Muscle of leg (tissue), 16 donors: ENCODE measurements at places on chromosomes 4 and X. TPM values are rescaled to one million over a fixed set of nuclear protein-coding genes. Genes with fewer than 3 reads are reported as not detected.

DNA sequence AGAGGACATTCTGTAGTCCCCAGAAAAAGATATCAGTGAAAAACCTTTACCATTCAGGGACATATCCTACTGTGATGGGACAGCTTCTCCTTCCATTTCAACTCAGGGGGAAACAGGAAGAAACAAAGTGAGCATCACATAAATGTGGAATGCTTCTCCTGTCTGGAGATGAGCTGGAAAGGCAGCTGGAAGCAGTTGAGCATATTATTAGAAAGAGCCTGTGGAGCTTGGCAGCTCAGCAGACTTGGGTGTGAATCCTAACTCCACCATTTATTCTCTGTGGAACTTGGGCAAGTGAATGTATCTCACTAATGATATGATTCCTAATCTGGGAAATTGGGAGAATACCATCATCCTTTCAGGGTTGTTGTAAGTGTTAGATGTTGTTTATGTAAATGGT is 232.1 kb upstream of the F9 start:
- no peaks in the 10 kb centered on the region for H3K36me3 ChIP-seq
- peak; percentile 29 for DNase-seq
- peaks cover 7% of the 10 kb centered on the region for H3K4me1 ChIP-seq

GRCh38 chr4:41507291-41507947 is 30.5 kb upstream of the LIMCH1 start:
- no peaks in the 10 kb centered on the region for H3K27me3 ChIP-seq
- H3K4me3 ChIP-seq: no peak overlapping the region
- no peak overlapping the region for H3K27ac ChIP-seq
- peaks cover 2% of the 10 kb centered on the region for H3K36me3 ChIP-seq
- DNase-seq: no peak

DNA sequence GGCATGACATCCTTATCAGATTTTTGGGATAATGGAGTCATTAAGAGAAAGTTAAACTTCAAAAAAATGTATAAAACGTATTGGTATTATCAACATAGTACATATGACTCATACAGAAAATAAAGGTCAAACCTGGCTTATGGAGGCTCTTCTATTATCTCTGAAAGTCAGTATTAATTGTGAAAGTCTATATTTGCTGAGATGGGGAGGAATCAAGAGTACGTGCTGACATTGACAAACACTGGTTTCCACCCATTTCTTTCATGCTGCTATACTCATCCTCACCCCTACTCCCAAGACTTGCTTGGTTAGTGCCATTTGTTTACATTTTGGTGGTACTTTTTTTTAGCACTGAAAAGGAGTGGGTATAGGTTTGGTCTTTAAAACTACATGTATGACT is 30.8 kb upstream of the PLA2G12A start:
- H3K27me3 ChIP-seq: no peaks in the 10 kb centered on the region
- peaks cover 3% of the 10 kb centered on the region for H3K4me1 ChIP-seq

DNA sequence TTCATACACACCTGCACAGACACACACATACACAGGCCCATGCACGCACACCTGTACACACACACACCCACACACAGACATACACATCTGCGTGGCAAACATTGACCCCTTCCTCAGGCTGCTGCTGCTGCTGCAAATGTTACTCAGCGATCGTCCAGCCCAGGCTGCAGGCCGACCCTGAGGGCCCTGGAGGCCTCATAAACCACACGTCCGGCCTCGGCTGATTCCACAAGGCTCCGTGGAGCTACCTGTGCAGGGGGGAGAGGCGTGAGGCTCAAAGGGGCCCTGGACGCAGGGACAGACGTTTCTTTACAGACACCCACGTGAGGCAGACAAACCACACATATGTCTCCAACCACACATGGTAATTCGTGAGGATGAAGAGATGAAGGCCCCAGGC is 53.9 kb upstream of the PPP2R3B start:
- H3K27me3 ChIP-seq: peaks cover 9% of the 10 kb centered on the region

DNA sequence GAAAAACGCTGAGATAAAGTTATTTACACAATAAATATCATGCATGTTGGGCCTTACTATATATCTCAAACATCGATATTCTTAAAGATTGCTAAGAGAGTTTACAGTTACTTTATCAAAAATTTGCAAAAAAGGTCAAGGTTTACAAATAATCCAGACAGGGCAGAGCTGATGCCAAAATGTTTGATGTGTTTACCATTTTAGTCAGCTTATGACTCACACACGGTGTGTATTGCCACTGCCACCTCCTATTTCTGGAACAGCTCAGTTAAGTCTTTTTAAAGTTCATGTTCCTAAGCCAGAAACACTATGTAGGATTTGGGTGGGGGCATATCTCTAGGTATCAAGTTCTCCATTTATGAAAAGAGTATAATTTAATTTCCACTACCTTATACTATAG is 580.6 kb downstream of the INPP4B start:
- H3K27me3 ChIP-seq: no peaks in the 10 kb centered on the region
- no peaks in the 10 kb centered on the region for H3K4me1 ChIP-seq
- no peaks in the 10 kb centered on the region for H3K36me3 ChIP-seq
- no peak overlapping the region for H3K4me3 ChIP-seq
- peak overlapping the region; percentile 63 for H3K27ac ChIP-seq

DNA sequence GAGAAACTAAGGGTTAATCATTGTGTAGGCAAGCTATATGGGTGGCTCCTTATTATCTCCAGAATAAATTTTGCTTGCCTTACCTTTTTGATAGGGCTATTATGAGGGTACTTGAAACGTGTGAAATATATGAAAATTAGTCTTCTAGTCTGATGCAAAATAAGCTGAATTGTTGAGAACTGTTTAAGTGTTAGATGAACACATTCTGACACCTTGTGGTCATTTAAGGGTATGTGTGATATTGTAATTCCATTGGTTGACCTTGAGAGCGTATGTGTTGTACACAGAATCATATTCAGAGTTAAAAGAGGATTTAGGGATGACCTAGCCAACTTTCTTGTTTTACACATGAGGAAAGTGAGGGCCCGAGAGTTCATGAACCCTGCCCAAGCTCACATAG is 44.6 kb upstream of the LINC00632 start:
- no peak overlapping the region for H3K27ac ChIP-seq
- DNase-seq: peak; percentile 25
- H3K36me3 ChIP-seq: no peaks in the 10 kb centered on the region
- no peaks in the 10 kb centered on the region for H3K27me3 ChIP-seq
- H3K4me3 ChIP-seq: no peak overlapping the region

DNA sequence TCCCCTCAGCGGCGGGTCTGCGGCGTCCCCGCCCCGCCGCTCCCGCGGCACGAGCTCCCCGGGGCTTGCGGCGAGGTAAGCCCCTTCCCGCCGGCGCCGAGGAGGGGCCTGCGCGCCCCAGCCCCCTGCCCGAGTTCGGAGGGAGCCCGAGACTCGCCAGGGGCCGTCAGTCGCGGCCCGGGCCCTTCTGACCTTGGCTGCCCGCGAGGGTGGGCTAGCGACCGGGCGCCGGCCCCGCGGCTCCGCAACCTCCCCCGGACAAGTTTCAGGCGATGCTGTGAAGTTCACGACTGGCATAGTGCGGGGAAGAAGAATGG is 554 bp downstream of the CDKL5 start:
- H3K27me3 ChIP-seq: peaks cover 27% of the 10 kb centered on the region
- peak overlapping the region; percentile 82 for H3K4me3 ChIP-seq
- H3K27ac ChIP-seq: no peak overlapping the region
- DNase-seq: no peak
- H3K4me1 ChIP-seq: no peaks in the 10 kb centered on the region
- no peaks in the 10 kb centered on the region for H3K36me3 ChIP-seq

GRCh38 chrX:23670528-23670927 is 3.2 kb downstream of the PRDX4 start:
- peaks cover 2% of the 10 kb centered on the region for H3K36me3 ChIP-seq
- peak; percentile 54 for DNase-seq
- H3K27me3 ChIP-seq: peaks cover 10% of the 10 kb centered on the region
- peak overlapping the region; percentile 6 for H3K27ac ChIP-seq
- no peak overlapping the region for H3K4me3 ChIP-seq
- H3K4me1 ChIP-seq: peaks cover 3% of the 10 kb centered on the region

DNA sequence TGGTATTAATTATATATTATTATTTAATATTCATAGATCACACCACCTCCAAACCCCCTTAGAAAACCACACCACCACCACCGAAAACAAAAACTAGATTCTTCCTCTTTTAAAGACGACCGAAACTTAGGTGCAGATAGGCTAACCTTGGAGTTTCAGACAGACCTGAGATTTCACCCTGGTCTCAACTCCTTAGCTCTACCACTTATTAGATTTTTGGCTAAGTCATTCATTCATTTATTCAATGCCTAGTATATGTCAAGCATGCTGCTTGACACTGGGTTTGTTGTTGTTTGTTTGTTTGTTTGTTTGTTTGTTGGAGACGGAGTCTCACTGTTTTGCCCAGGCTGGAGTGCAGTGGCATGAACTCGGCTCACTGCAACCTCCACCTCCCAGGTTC is 9.5 kb upstream of the BMP2K start:
- H3K27me3 ChIP-seq: no peaks in the 10 kb centered on the region
- H3K36me3 ChIP-seq: no peaks in the 10 kb centered on the region
- no peaks in the 10 kb centered on the region for H3K4me1 ChIP-seq

DNA sequence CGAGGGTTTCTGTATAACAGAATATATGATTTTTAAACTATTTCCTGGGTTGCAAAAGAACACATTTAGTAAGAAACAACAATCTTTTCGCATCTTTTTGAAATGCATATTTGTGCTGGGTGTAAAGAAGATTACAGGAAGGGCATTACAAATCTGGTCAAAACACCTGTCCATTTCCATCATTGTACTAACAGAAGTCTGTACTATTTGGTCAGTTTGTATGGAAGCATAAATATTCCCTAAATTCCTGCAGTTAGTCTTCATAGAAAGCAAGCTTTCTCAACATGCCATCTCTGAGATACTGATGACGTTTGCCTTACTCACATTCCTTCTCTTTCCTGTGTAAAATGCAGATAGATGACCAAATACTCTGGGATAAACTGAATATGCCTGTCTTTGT is 203.3 kb downstream of the NWD2 start:
- H3K36me3 ChIP-seq: no peaks in the 10 kb centered on the region
- H3K4me1 ChIP-seq: no peaks in the 10 kb centered on the region
- H3K27ac ChIP-seq: no peak overlapping the region
- peaks cover 6% of the 10 kb centered on the region for H3K27me3 ChIP-seq
- DNase-seq: no peak

- H3K36me3 ChIP-seq: no peaks in the 10 kb centered on the region
- no peak for DNase-seq
- H3K27me3 ChIP-seq: peaks cover 28% of the 10 kb centered on the region
- peaks cover 3% of the 10 kb centered on the region for H3K4me1 ChIP-seq
- H3K27ac ChIP-seq: no peak overlapping the region
These were observed 649.6 kb upstream of the DIPK2B start for GRCh38 chrX:45850197-45850774.

- peaks cover 7% of the 10 kb centered on the region for H3K27me3 ChIP-seq
- no peaks in the 10 kb centered on the region for H3K4me1 ChIP-seq
- H3K36me3 ChIP-seq: no peaks in the 10 kb centered on the region
- DNase-seq: no peak
- no peak overlapping the region for H3K4me3 ChIP-seq
These were observed 33.5 kb upstream of the IGSF1 start for GRCh38 chrX:131322651-131323050.

GRCh38 chr4:184424993-184425758 is 49.2 kb downstream of the IRF2 start:
- H3K27me3 ChIP-seq: no peaks in the 10 kb centered on the region
- H3K4me1 ChIP-seq: no peaks in the 10 kb centered on the region
- no peak overlapping the region for H3K27ac ChIP-seq
- no peak overlapping the region for H3K4me3 ChIP-seq

DNA sequence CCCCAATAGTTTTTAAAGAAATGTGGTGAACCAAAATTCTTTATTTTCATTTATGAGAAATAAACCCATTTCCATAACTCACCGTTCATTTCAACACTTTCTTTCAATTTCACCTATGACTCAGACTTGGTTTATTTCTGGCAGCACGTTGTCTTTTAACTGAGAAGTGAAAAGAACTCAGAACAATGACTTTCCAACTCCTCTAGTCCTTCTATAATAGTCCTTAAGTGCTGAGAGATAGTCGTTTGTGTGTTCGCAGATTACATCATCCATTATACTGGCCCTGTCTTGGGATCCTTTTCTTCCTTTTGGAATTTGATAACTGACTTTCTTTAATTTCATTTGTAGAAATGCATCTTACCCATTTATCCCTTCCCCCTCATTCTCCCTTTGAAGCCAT is 113.6 kb downstream of the GLUD2 start:
- H3K27ac ChIP-seq: no peak overlapping the region
- no peaks in the 10 kb centered on the region for H3K36me3 ChIP-seq
- H3K4me1 ChIP-seq: no peaks in the 10 kb centered on the region

- H3K4me1 ChIP-seq: no peaks in the 10 kb centered on the region
- H3K36me3 ChIP-seq: no peaks in the 10 kb centered on the region
- H3K27me3 ChIP-seq: no peaks in the 10 kb centered on the region
- no peak overlapping the region for H3K4me3 ChIP-seq
- no peak overlapping the region for H3K27ac ChIP-seq
These were observed 519.5 kb downstream of the FGF13 start for GRCh38 chrX:138191998-138192397.

DNA sequence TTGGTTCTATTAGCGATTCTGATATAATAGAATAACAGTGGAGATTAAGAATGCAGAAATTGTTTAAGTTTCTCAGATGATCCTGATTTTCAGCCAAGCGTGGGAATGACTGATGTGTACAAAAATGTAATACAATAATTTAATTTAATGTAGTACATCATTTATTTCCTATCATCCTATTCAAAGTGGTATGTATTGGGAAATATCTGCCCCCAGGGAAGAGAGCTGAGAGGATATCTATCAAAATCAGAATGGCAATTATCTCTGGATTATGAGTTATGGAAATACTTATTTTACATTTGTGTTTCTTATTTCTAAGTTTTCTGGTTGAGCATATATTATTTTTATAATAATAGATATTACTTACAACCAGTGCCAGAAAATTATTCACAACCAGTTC is 3.9 kb downstream of the FABP2 start:
- H3K27ac ChIP-seq: no peak overlapping the region
- no peaks in the 10 kb centered on the region for H3K36me3 ChIP-seq

GRCh38 chr4:172480471-172480870 is 667.3 kb downstream of the GALNTL6 start:
- H3K4me1 ChIP-seq: no peaks in the 10 kb centered on the region
- no peak overlapping the region for H3K4me3 ChIP-seq
- H3K27me3 ChIP-seq: no peaks in the 10 kb centered on the region
- H3K27ac ChIP-seq: no peak overlapping the region

DNA sequence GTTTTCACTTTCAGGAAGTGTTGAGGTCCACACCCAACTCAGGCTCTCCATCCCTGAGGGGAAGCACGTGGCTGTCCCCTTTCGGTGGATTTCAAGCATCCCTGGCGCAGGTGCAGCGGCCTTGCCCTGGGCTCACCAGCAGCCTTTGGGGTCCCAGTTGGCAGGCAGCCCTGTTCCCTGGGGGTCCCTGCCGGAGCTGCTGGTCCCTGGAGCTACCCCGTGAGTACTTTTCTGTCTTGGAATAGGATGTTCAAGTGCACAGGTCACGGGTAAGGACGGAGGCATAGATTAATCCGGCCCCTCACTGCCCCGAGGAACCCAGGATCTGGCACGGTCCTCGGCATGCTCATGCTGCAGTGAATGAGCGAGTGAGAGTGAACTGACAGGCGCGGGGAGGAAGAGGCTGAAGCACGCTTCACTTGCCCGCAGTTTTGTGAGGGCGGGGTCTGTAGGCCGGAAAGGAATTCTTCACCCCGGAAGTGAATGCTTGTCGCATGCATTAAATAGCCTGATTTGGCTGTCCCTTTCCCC is 117.2 kb upstream of the FAT1 start:
- H3K4me3 ChIP-seq: no peak overlapping the region
- H3K4me1 ChIP-seq: peaks cover 20% of the 10 kb centered on the region
- H3K27me3 ChIP-seq: no peaks in the 10 kb centered on the region
- H3K27ac ChIP-seq: no peak overlapping the region

The NFKB1 gene
- 20.3 TPM for polyA plus RNA-seq

The GSX2 gene
- polyA plus RNA-seq: not detected

The CXXC4 gene
- polyA plus RNA-seq: 3.2 TPM

The CXCL3 gene
- polyA plus RNA-seq: 0.35 TPM

The ADAMTS3 gene
- 4.9 TPM for polyA plus RNA-seq

The AFM gene
- not detected for polyA plus RNA-seq

The PLP1 gene
- 82.1 TPM for polyA plus RNA-seq

The GPR173 gene
- 8.9 TPM for polyA plus RNA-seq

The SYP gene
- polyA plus RNA-seq: 1.2 TPM
